ENCODE measurements at places on chromosomes 3 and 15.

DNA sequence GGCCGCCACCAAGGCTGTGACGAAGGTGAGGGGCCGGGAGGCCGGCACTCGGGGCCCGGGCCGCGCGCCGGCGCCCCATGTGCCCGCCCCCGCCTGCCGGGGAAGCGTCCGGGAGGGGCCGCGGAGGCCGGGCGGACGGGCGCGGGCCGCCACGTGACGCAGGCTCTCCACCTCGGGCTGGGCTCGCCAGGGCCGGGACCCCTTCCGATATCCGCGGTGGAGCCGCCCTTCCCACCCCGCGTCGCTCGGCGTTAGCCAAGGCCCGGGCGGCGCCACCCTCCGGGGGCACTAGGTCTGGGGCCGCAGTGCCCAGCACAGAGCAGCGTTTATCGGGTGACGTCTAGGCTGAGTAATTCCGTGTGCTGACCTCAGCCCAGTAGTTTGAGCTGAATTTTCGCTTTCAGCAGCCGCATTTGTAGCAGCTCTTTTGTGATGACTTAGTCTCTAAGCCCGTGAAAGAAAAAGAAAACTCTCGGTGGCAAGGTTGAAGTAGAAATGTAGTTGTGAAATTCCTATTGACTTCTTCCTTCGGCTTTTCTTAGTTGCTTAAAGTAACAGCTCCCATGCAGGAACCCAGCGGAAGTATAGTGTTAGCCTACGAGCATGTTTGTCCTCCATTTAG is 885 bp downstream of the CDV3 start:
- peak; percentile 31 for DNase-seq

DNA sequence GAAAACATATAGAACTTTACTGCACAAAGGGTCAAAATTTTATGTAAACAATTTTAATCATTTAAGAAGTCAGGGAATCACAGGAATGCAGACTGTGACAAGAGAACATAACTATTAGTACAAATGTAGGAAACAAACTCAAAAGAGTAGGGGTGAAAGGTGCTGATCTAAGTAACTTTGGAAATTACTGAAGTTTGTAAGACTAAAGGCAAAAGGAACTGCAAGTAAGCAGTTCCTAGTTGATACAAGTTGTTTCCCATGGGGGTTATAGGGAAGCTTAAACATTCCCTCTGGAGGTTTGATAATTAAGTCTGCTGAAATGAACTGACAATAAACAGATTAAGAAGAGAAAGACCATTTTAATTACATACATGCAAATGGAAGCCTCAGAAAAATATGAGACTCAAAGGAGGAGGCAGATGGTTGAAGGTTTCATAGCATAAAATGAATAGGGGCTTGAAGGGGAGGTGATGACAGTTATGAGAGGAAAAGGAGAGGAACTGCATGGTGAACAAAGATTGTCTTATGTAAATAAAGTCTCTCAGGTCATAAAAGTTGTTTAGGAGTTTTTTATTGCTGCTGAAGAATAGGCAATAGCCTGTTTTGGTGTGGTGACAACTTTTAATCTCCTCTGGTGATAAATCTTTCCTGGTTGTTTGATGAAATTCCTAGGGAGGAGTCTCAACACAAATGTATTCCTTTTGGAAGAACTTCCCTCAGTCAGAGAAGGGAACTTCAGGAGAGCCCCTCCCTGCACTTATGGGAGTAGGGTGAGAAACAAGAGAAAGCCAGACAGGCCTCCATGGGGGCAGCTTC is 17.1 kb downstream of the SETMAR start:
- no peak for DNase-seq

DNA sequence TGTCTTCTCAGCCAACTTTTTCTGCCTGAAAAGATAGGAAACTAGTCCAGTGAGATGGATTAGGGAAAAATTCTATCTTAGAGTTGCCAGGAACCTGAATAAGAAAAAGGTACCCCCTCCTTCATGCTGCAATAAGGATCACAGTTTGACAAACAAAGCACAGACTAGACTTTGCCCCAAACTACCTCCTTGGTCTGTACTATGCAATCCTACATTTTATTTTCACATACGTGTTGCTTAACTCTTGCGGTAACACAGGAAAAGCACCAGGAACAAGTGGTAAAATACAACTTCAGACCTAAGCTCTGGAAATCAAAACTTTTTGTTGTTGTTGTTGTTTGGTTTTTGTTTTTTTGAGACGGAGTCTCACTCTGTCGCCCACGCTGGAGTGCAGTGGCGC is 11.3 kb upstream of the IL12A start:
- no peak for DNase-seq

DNA sequence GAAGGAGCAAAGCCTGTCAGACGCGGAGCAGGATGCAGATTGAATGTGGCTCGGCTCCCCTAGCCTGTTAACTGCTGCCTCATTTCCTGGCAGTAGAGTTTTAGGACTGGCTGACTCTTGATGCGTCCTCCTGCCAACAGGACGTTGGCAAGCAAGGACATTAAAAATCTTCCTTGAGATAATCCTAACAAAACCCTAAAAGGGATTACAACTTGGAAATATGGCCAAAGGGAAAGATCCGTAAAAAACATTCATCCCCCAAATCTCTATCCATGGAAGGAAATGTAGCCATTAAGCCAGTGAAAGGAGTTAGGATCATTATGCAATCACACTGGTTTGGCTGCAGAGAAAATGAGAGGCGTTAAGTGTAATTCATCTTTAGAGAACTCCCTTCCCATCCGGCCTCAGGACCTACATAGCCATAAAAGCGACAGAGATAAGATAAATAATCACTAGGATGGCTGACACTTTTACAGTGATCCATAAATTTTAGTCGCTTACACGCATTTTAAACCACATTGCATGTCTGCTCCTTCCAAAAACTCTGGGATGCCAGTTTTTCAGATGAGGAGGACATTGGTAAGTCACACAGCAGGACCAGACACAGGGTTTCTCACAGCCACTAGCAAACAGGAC is 44.5 kb upstream of the C3orf80 start:
- DNase-seq = no peak

DNA sequence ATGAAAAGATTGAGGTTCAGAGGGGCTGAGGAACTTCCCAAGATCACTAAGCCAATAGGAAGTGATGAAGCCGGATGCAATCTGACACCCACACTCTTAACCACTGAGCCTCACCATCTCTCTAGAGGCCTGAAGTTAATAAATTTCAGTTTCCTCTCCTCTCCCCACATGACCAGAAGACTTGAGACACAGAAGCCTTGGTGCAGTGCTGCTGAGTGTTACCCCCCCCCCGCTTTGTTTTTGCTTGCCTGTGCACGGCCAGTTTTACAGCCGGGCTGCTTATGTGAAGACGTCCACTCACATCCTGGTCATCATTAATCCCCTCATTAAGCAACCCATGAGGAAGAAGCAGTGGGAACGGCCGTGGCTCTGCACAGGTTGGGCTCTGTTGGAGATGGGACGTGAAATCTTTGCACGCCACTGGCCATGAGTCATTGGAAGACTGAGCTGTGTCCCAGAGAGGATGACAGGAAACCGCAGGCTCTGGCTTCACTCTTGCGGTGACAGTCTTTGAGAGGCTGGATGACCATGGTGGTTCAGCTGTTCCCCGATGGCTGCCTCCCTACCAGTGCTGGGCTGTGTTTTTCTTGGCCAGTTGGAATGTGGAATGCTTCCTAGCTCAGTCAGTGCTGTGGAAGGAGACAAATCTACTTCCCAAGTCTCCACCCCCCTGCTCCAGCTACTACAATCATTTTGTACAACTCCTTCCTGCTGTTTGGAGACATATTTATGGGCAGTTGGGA is 232.6 kb upstream of the LRTM1 start:
- DNase-seq = no peak

GRCh38 chr3:46881596-46882376 is 4.3 kb downstream of the PTH1R start:
- DNase-seq = no peak

DNA sequence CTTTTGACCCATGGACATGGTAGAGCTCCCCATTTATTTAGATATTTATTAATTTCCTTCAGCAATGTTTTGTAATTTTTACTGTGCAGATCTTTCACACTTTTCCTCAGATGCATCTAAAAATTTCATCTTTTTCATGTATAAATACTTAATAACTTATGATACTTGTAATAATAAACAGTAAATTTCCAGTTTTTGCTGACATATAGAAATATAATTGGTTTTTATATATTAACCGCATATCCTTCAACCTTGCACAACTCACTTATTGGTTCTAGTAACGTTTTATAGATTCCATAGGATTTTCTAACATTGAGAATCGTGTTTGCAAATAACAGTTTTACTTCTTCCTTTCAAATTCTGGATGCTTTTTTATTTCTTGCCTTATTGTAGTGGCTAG is 3.5 kb upstream of the ZNF621 start:
- DNase-seq = no peak

DNA sequence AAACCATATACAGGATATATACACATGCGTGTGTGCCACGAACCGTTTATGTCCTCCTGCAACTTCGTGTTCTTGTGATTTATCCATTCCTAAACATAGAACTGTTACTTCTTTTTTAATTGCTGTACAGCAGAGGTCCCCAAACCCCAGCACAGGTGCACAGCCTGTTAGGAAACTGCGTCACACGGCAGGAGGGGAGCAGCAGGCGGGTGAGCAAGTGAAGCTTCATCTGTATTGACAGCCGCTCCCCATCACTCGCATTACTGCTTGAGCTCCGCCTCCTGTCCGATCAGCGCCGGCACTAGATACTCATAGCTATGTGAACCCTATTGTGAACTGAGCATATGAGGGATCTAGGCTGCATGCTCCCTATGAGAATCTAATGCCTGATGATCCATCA is 34.9 kb upstream of the NRROS start:
- DNase-seq = no peak

DNA sequence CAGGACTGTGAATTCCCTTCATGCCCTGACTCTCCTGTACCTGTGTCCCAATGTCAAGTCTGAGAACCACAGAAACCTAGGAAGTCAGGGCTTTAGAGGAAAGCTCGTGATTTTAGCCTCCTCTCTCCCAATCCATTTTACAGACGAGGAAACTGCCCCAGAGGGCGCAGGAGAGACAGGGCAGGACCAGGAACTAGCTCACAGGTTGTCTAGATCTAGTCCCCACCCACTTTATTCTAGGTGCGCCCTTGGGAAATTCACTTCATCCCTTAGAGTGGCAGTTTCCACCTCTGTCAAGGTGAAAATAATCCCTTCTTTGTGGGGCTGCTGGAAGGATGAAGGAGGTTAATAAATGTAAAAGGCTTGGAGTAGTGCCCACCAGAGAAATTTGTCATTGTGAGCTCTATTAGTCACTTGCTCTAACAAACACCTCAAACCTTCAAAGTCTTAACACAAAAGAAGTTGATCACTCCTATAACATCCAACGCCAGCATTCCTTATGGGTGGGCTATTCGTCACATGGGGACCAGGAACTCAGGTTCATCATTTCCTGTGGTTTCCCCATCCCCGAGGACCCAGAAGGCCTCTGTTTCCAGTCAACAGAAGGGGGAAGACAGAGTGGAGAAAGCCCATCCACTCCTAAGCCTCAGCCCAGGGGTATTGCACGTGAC is 282.3 kb downstream of the XXYLT1 start:
- no peak for DNase-seq

DNA sequence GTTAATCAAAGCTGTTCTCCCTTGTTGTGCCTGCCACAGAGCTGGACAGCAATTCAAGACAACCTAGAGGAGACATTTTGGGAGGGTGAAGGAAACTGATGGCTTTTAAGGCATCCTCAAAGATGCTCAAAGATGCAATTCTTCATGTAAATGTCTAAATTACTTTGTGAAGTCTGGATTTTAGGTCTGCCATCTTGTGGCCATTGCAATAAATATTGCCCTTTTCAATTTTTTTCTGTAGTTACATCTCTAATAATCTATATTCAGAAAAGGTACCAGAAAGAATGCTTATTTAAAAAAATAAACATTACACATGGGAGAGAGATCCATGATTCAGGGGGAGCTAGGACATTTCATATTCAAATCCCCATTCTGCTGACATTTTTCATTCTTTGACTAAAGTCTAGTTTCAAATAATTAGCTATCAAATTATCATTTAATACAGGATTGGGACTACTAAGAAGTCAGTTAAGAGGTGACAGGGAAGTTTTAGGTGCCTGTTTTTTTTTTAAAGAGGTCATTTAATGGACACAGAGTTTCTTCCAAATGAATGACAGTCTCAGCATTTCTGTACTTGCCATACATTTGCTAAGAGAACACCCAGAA is 259.8 kb upstream of the WNT5A start:
- no peak for DNase-seq

- DNase-seq = no peak
Observed at GRCh38 chr3:114336857-114337256, 43.0 kb downstream of the TIGIT start.

- no peak for DNase-seq
Observed at GRCh38 chr3:195194559-195195206, 76.3 kb downstream of the XXYLT1 start.

DNA sequence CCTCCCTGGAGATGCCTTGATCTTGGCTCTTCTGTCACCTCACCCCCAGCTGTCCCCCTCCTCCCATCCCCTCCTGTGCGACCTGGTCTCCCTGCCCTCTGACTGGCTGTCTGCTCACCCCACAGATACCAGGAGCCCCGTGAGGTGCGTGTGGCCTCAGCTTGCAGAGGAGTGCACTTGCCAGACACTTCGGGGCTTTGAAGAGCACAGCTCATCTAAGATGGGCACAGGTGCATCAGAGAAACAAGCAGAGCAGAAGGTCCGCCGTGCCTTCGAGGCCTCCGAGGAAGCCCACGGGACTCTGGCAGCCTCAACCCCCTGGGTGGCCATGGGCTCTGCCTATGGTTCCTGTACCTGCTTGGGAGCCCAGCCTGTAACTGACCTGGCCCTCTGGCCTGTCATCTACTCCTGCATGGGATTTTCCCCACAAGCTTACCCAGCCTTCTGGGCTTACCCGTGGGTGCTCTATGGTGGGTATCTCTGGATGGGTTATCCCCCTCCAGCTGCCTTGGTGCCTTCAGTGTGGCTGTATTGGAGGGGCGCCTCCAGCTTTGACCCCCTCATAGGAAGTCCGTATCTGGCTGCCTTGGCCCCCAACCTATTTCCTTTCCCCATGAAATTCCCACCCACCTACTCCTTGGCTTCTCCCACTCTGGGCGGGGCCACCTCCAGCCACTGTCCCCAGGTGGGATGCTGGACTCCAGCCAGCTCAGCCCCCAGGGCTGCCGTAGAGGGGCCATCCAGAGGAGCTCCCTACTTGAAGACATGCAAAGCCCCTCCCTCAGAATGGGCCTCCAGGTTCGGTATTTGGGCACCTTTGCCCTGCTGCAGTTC is 3.8 kb downstream of the PRR23E start:
- DNase-seq = no peak

DNA sequence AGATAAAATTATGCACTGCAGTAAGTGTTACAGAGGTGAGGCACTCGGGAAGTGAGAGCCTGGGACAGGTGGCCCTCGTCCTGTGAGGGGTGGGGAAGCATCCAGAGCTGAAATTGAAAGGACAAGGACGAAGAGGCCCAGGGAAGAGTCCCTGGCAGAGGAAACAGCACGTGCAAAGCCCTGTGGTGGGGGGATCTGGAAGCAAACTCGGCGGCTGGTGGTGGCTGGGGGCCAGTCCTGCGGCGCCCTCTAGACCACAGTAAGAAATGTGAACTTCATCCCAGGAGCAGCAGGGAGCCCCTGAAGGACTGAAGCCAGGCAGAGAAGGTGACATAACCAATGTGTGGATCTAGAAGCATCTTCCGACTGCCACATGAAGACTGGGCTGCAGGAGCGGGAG is 42.8 kb downstream of the GRIP2 start:
- DNase-seq = no peak

- DNase-seq = no peak
Observed at GRCh38 chr3:44958386-44958785, 17.6 kb downstream of the ZDHHC3 start.
